SW480 (cell line): ENCODE measurements at places on chromosomes 7 and 10.
A peak's percentile ranks its signal among the peaks of the same experiment; 100 is the strongest.

DNA sequence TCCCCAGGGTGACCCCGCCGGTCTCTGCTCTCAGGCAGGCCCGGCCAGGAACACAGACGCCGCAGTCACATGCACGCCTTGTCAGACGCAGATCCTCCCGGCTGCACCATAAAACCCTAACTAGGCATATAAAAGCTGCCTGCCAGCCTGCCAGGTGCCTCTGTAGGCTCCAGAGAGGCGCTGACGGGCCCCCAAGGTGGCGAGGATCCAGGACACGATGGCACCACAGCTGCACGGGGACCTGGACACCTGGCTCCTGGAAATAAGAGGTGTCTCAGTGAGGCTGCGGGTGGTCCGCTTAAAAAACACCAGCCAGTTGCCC lies 21.9 kb upstream of the GDF10 start:
- no peak for DNase-seq

DNA sequence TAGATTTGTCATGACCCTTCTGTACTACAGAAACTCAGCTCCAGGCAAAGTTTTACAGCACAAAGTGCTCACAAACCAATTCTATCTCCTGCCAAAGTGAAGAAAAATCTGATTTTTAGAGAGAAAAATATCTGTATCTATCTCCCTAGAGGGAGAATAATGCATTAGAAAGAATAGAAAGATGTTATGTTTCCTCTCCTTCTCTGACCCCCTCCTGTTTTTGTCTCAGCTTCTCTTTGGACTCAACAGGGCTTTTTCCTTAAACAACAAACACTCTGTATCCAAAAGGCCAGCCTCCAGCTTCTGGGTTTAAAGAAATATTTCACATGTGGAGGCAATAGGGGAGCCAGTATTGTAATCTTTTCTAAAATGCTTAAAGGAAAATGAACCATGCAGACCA lies 627.4 kb downstream of the REEP3 start:
- DNase-seq, result no peak

GRCh38 chr7:135248546-135248945 lies 14.9 kb downstream of the STRA8 start:
- DNase-seq, result no peak

DNA sequence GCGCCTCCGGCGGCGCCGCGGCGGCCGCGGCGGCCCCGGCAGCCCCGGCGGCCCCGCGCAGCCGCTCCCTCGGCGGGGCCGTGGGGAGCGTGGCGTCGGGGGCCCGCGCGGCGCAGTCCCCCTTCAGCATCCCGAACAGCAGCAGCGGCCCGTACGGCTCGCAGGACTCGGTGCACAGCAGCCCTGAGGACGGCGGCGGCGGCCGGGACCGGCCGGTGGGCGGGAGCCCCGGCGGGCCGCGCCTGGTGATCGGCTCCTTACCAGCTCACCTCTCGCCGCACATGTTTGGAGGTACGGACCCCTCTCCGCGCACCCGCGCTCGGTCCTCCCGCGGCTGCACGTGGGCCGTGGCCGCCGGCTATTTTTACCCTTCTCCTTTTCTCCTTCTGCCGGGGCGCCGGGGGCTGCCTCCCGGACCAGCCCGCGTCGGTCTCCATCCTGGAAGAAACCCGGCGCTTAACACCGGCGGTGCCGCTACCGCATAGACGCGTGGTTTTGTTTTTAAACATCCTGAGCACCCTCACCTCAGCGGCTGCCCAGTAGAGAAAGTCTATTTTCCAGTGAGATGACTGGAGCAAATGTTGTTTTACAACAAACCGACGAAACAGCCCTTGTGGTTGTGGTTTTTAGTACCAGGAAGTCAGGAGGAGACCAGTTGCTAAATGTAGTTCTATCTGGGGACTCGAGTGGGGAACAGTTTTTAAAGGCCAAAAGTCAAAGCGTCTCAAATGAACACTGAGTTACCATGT lies 1.3 kb downstream of the ZNRF2 start:
- peak; percentile 78 for DNase-seq

GRCh38 chr7:12809476-12809875 lies 122.0 kb downstream of the ARL4A start:
- DNase-seq, result no peak

DNA sequence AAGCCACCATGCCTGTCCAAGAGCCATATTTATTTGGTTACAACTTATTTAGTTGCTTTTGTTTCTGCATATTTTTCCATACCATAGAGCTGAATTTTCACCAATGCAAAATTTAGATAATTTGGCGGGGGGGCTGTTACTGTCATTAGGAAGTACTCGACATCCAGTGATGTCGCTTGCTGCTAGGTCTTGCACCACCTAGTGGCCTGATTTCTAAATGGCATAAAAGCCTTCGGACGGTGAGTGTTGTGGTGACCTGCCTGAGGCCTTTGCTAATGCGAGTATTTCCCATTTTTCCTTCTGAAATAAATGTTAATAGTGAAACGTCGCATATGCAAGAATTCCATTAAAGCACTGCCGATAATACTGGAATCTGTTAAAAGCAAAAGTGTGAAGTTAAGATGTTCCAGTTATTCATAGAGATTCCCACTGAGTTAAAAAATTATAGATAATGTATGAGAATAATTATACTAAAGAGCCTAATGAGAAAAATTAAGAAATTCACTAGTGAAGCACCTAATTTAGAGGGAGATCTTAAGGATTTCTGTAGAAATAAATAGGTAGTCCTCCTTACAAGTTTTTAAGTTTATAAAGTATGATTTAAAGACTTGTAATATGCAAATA lies 86.1 kb upstream of the DNAJB6 start:
- DNase-seq, result peak; percentile 54

DNA sequence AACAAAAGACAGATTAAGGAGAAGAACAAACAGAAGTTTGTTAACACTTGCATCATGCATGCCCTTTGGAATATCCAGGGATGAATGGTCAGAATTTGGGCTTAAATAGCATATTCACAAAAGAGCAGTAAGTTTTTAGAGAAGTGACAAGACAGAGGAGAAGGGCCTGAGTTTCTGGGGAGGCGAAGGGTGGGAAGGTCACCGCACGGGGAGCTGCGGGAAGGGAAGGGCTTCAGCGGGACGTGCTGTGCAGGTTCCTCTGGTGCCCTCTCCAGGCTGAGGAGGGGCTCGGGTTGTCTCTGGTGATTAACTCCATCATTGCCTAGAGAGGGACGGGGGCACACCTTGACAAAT lies 10.4 kb upstream of the ZNF22 start:
- DNase-seq, result no peak

DNA sequence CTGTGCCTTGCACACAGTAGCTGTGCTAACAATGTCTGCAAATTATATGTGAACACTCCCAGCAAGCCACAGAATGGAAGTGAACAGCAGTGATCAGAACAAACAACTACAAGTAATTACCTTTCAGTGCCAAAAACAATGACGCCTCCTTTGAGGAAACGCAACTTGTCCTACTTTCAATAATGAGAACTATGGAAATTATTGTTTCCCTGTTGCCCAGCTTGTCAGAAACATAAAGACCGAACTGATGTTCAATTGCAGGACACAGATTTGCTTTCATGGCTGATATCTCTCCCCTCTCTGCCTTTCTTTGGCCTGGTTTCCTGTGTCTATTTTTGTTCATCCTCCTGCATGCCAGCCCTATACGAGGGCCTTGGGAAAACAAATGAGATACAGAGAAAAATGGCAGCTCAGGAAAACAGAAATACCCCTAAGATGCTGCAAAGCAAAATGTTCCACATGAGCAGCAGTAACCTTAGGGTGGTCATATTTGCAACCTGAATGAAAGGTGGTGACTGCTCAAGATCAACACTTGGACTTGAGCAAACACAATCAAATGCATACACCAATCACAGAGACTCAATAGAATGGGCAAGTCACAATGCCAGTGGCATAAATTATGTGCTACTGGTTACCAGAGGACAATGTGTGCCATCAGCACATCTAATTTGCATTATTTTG lies 26.8 kb downstream of the COBL start:
- no peak for DNase-seq

DNA sequence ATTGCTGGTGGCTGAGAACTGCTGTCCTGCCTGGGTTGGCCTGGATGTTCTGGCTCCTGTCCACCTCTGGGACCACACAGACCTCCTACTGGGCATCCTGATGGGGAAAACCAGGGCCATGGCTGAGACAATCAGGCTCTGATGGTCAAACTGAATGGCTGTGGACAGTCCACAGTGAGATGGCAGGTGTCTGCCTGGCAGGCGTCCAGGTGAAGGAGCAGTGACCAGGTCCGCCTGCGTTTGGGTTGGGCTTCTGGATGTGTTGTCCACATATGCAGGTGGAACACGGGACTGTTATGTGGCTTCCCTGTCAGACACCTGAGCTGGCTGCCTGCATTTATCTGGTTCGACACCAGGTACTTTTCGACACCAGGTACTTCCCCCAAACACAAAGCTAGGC lies 241.7 kb downstream of the BUB3 start:
- DNase-seq, result no peak

- no peak for DNase-seq
These were observed 64.8 kb upstream of the CAPZA2 start for GRCh38 chr7:116797612-116798011.

GRCh38 chr7:55557666-55558188 lies 14.6 kb downstream of the VOPP1 start:
- DNase-seq, result no peak

DNA sequence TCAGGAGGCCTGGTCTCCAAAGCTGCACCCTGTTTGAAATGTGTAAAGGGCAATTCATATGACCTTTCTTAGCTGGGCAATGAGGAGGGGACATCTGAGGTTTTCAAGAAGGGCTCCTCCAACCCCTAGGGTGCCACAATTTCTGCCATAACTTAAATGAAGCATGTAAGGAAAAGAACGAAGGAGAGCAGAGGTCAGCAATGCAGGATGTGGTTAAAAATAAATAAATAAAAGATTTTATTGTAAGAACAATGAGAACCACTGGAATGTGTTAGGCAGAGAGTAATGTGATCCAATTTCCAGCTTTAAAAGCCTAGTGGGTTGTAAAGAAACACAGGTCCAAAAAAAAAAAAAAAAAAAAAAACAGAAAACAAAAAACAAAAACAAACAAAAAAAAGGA lies 673.1 kb downstream of the TNS3 start:
- DNase-seq, result peak; percentile 89

DNA sequence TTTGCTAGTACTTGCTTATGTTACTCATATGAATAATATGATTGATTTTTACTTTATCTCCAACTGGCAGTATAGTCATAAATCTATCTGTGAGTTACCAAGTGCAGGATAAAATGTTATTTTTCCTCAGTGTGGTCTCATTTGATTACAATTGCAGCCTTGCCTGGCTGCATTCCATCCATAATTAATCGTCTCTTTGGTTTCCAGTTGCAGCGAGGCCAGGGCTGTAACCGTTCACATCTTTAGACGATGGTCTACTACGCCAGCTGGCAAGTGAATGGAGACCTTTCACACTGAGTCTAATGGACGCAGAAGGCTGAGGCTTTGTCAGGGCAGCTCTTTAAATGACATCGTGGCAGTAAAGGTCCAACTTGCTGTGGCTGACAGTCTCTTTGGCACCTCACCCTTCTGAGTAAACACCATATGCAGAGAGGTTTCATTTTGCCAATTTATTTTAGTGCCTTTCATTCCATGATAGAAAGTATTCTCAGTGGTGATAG lies 84.0 kb downstream of the ARL4A start:
- no peak for DNase-seq

- DNase-seq, result peak; percentile 27
These were observed 1.5 kb downstream of the ARHGAP21 start for GRCh38 chr10:24722131-24722675.

GRCh38 chr10:48494611-48495010 lies 110.3 kb downstream of the ARHGAP22 start:
- no peak for DNase-seq

DNA sequence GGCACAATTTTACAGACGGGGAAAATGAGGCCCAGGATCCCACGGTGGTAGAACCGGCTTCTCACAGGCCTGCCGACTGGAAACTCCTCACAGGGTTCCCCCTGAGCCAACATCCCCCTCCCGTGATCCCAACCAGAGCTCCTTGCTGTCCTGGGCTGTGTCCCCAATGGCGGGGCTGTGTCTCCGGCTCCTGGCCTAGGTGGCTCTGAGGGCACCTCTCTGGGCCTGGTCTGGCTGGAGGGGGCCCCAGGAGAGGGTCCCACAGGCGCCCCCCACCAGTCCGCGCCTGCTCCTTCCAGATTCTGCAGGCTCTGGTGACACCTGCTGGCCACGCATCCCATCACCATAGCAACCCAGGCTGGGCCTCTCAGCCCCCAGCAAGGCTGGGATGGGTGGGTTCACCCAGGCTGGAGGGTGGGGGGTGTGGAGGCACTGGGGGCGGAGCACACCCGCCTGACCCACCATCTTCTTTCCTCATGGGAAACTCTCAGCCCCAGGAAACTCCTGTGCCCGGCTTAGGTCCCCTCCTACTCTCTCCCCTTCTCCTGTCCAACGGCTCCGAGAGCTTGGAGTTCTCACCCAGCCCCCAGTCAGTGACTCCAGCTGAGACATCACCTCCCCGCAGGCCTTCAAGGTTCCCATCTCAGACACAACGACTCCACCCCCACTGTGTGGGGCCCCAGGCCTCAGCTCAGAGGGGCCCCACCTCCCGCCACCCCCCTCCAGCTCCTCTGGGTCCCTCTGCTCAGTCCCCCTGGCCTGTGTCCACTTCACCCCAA lies 27.1 kb upstream of the TNRC18 start:
- no peak for DNase-seq

- DNase-seq, result no peak
These were observed 5.1 kb downstream of the RRP12 start for GRCh38 chr10:97396056-97396455.

- DNase-seq, result no peak
These were observed 29.3 kb upstream of the ETV1 start for GRCh38 chr7:14018751-14019150.

DNA sequence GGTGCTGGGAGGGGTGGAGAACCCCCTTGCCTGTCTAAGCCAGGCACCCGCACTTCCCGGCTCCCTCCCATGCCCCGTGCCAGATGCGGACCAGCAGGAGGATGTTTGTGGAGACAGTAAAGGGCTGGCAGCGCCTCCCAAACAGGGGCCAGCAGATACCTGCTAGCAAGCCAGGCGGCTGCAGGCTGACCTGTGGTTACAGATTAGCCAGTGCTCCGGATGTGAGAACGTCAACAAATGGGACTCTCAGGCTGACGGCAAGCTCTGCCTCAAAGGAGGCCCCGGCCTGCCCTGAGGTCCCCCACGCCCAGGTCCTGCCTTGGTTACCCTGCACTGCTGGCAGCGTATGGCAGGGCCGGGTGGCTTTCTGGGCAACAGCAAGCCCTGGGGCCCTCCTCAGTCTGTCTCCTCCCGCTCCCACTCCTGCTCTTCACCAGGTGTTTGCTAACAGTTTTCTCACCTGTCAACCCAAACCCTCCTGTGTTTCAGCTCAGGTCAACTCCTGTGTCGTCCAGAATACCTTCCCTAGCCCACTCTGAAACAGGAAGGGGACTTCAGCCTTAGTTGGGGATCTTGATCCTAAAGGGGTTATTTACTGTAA lies 85.4 kb downstream of the NEURL1 start:
- DNase-seq, result peak; percentile 77
